ENCODE measurements at places on chromosomes 1 and 21.

GRCh38 chr1:28501925-28502324, 3.9 kb upstream of the RCC1 start:
- DNase-seq = no peak

DNA sequence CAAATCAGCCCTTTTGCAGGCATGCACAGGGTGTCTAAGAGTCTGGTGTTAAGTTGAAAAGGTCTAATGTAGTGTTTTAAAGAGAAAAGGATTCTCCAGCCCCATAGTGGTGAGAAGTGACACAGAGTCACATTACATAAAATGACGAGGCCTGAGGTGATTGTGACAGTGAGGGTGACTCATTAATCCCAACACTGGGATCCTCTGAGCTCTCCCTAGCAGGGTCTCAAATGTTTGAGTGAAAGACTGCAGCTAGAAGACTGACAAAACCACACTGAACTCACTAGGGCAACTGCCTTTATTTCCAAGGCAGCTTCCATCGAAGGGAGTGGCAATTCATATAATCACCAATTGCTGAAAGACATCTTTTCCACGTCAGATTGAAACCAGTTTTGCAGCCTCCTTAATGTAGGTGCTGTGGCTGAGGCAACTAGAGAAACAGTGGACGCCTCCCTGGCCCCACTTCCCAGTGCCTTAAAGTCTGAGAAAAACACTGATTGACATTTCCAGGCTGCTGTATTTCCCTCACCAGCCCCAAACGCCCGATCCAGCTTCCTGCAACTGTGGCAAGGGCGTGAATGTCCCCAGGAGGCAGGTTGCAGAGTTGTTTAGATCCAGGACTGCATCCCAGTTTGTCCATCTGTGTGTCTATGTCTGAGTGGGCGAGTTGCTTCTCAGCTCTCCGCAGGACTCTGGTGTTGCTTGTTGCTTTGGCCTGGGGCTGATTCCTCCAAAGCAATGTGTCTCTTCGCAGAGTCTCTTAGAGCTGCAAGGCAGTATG, 81.4 kb downstream of the RUNX1 start:
- no peak for DNase-seq

- no peak for DNase-seq
Measured at GRCh38 chr1:85279458-85280080, 3.1 kb upstream of the BCL10 start.

GRCh38 chr1:46396441-46397398, 2.6 kb downstream of the FAAH start:
- no peak for DNase-seq

GRCh38 chr1:84550826-84551225, 23.4 kb downstream of the CTBS start:
- DNase-seq = no peak

DNA sequence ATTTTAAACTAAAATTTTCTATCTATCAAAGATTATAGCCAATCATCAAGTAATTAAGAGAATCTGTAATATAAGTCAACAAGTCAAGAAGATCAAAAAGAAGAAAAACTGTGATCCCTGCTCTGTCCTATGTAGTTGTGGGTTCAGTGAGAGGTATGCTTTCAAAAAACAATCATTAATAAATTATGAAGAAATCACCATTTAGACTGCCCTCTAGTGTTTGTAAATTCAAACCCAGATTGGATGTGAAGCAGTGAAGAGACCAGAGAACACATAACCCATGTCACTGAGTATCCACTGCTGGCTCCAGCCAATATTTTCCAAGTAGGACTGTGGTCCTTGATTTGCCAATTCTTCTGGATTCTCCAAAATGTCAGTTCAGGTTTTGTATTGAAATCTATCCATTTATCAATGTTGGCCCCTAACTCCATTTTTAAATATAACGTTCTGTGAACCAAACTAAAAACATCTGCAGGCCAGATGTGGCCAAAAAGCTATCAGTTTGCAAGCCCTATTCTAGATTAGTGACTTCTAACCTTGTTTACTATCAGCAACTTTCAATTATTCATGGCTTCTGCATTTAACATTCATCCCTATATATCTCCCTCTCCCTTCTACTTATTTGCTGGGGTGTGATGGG, 467.5 kb upstream of the CXADR start:
- no peak for DNase-seq

Measured in renal cortex interstitium (tissue), 15 donors.